NCI-H1092 (cell line): ENCODE measurements at places on chromosomes 2 and 18.

DNA sequence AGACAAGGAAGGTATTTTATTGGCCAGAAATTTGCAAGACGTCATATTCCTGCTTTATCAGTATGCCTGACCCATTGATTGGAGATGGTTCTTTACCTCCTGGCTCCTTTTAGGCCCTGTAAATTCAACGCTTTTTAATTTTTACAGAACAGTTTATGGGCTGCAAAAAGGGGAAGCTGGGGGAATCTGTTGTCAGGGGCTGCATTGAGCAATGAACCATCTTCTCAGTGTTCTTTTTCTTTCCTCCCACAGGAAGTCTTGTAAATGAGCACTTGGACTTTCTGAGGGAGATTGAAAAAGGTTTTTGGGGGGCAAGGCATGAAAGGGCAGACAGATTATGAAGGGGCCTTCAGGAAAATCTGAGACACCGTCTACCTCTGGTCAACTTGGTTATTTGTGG, 503.6 kb upstream of the TNP1 start:
- no peak for DNase-seq

DNA sequence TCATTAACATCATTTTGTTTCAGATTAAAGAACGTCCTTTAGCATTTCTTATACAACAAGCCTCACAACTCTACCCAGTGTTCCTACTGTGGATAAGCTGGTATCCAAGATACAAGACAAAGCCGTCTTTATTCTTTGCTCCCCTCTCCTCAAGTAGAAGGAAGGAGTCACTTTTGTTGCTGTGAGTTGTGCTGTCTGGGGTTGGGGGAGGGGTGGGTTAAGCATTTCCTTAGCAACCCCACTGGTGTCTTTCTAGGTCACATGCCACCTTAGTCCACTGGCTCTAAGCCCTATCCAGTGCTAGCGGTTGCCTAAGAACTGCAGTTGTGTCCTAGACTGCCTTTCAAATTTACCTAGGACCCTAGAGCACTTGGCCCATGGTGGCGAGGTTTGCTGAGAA, 155.6 kb upstream of the PIEZO2 start:
- no peak for DNase-seq

DNA sequence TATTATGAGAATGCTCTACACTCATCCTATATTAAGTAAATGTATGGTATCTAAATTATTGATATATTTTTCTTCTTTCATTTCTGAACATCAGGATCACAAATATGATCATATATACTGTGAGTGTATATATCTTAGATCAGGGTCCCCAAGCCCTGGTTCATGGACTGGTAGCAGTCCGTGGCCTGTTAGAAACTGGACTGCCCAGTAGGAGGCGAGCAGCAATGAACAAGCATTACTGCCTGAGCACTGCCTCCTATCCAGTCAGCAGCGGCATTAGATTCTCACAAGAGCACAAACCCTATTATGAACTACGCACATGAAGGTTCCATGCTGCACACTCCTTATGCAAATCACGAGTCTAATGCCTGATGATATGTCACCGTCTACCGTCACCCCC, 1247.1 kb upstream of the NXPH2 start:
- no peak for DNase-seq

GRCh38 chr2:23685181-23685580, 241.7 kb downstream of the ATAD2B start:
- DNase-seq = no peak

DNA sequence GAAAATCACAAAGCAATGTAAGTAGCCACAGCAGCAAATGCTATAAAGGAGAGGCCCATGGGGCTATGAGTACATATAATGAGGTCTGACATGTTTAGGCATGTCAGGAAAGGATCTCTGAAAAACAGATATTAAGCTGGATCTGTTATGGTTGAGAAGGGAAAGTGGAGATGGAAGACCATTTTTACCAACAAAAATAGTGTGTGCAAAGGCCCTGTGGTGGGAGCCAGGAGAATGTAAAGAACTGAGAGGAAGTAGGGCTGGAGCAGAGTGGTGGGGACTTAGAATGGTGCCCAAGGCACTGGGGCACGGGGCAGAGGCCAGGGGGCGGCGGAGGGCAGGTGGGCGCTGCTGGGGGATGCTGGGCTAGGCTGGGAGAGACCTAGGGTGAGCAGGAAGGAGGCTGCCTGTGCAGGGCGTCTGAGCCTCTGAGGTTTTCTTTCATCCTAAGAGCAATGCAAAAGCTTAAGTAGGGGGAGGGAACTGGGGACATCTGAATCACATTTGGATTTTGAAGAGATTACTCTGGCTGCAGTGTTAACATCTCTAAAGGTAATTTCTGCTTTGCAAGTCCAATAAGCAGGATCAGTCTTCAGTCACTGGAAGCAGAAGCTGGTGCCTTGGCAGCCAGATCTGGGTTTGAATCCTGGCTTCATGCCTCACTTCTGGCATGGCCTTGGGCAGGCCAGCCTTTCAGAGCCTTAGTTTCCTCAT, 4.9 kb upstream of the AGFG1 start:
- no peak for DNase-seq

DNA sequence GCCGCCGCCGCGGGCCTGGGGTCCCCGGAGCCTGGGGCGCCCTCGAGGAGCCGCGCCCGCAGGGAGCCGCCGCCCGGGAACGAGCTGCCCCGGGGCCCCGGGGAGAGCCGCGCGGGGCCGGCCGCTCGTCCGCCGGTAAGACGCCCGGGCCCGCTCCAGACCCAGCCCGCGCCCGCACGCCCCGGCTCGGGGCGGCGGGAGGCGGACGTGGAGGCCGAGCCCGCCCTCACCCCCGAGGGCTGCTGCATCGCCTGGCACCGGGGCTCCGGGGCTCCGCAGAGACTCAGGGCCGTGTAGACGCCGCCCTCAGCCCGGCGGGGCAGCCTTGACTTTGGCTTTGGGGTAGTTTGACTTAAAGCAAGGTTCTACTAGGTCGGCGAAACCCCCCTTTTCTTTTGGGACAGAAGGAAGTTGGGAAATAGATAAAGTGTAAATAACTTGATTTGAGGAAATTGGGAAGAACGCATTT, 335 bp downstream of the ERFE start:
- no peak for DNase-seq

DNA sequence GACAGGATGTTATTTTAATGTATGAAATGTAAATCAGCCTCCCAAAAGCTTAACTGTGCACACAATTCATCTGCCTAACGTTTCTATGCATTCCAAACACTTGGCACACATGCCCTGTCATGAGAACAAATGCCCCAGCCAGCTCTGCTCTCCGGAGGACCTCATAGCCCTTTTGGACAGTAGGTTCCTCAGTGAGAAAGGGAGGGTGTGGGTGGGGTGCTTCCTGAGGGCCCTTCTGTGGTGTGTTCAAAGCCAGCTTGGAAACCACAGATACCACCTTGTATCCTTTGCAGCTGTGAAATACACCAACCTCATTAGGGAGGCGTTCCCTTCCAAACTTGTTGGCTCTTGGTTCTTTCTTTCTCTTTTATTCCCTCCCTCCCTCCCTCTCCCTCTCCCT, 102.2 kb upstream of the ASB18 start:
- no peak for DNase-seq

GRCh38 chr2:112024231-112024630, 30.8 kb upstream of the TMEM87B start:
- no peak for DNase-seq

DNA sequence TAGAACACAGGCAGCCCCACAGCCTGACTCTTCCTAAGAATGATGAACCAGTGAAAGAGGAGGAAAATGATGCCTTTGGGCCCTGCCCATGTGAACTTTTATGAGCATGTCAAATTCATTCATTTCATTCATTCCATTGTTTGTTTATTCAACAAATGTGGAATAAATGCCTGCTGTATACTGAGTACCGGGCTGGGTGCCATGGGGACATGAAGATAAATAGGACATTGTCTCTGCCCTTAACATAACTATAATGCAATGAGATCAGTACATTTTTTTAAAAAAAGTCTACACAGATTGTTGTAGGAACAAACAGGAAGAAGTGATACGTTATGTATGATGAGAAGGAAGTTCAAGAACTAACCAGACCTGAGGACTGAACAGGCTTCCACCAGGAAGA, 14.7 kb downstream of the MREG start:
- DNase-seq = no peak

DNA sequence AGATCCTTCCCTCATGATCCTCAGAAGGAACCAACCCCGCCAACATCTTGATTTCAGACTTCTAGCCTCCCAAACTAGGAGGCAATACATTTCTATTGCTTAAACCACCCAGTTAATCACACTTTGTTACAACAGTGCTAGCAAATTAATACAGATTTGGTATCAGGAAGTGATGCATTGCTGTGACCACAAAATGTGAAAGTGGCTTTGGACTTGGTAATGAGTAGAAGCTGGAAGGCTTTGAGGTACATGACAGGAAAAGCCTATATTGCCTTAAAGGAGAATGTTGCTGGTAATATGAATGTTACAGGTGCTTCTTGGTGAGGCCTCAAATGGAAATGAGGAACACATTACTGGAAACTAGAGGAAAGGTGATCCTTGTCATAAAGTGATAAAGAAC, 260.3 kb downstream of the SATB2 start:
- DNase-seq = no peak

DNA sequence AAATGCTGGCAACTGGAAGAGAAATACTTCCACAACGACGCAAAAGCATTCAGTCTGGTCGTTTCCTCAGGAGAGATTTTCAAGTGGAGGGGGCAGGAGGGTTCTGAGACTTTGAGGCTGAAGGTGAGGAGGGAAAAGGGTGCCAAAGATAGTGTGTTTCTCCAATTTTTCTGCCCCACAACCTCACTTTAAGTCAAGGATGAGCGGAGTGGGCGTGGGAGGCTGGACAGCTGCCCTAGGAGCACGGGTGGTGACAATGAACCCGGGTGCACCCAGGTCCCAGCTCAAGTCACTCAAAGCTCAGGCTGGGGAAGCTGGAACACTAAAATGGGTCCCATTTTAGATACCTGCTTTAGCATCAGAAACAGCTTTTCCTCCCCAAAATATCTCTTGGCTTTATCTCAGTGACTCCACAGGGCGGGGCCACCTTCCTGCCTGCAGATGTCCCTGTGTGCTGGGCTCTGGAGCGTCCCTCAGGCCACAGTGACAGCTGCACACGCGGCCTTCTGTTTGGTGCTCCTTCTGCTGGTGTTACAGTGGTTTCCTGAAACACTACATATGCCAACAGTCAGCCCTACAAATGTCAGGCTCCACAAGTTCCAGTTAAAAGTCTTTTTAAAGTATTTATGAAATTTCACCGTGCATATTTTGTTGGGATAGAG, 1.4 kb upstream of the MBP start:
- DNase-seq = no peak

DNA sequence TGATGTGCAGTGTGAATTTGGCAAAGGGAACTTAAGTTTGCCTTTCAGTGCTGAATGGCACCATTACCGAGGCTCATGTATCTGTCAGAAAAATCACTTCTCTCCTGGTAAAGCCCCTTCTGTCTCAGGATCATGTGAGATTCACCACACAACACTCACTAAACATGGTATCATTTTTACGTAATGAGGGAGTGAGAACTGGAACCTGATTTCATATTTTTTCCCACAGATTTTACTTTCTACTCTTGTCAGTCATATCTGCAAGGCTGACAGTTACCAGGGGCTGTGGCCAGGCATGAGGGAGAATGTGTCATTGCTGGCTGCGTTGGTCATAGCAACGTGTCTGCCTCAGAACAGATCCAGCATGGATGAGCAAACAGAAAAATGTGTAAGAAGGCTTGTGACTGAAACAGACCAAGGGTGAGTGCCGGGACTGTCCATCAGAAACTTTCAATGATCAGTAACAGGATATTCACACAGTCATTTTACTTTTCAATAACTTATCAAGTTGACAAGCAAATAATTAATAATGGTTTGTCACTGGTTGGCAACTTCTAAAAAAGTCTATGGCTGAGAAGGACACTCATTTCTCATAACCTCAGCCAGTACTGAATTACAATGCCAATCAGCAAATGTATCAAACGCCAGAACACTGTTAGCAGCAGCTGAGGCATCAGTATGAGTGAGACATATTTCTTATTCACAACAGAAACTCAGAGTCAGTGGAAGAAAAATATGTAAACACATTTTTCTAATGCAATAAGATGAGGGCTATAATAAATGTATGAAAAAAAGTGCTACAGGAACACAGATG, 100.5 kb downstream of the CDC42EP3 start:
- DNase-seq = no peak

- no peak for DNase-seq
Measured at GRCh38 chr2:152874955-152875354, 156.5 kb downstream of the ARL6IP6 start.

DNA sequence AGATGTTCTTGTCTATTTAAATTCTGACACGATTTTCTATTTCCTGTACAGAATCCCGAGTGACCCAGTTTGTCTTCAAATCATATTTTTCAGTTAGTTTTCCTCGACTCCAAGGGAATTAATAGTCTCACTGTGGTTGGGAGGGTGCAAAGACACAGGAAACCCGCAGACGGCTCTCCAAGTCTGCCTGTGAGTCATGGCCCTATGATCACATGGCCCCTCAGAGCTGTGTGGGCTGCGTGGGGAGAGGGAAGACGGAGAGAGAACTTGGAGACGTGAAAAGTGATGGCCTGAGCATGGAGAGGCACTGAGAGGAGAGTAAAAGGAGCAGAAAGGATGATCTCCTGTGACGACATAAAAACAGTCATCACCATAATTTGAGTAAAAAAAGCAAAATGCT, 989.9 kb downstream of the DCDC2C start:
- DNase-seq = no peak

GRCh38 chr2:42274863-42275262, 86.2 kb downstream of the COX7A2L start:
- no peak for DNase-seq

DNA sequence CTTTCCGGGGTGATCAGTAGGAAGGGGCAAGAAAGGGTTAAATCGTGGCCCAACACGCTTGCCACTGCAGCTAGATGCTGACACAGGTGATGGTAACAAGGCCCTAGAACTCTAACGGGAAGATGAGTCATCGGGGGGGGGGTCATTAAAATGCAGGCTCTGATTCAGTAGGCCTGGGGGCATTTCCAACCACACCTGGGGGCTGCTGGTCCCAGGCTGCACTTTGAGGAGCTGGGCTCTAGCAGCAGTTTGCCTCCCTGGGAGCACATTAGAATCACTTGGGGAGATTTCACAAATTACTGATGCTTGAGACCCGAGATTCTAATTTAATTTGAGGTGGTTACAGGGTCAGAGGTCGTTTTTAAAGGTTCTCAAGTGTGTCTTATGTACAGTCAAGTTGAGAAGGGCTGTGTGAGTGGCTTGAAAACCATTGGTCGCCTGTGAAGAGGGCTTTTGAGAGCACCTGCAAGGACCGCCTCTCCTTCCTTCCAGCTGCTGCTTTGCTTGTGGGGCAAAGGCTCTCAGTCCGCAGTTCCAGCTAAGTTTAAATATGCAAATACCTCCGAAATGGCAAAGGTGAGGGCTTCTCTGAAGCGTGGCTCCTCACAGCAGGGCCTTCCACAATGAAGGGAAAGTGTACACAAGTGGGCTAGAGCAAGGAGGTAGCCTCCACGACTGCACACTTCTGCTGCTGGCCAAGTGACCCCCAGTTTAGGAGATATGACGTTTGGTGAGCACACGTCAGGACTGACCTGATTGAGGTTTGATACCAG, 128.0 kb upstream of the MSH6 start:
- DNase-seq = no peak
